ENCODE measurements at places on chromosomes 2 and 18.

- DNase-seq = no peak
These were observed 4.4 kb upstream of the RNF103 start for GRCh38 chr2:86628091-86628522.

- DNase-seq = no peak
These were observed 69.0 kb downstream of the ST6GAL2 start for GRCh38 chr2:106816974-106817373.

DNA sequence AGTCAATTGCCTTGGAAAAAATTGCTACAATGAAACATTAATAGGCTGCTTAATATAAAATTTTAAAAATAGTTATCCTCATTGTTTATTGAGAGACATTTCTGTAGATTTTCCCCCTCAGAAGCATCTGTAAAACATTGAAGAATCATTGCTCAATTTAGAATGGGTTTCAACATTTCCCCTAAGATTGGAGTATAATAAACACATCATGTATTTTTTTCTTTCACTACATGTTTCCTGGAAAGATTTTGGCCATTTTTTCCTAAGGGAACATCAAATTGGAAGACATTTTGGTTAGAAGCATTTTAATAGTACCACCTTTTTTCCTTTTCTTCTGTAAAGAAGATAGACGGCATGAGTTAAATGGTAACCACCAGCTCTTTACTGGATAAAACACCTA lies 443.2 kb upstream of the SPHKAP start:
- DNase-seq = no peak

DNA sequence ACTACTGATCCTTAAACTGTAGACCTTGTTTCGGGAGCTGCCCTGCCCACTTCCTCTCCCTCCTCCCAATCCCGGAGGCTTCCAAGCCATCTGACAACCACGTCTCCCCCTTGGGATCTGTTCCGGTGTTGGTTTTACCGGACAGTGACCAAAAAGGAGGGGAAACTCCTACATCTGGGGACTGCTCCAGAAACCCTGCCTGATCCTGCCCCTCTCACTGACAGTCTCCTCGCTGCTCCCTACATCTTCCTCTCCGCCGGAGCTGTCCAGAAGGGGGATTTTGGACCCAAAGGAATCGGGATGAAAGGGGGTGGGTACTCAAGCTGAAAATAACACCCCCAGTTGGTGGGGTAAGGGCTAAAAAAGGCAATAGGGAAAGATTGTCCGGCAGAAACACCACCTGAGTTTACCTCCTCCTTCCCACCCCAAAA lies 1.5 kb downstream of the INO80D start:
- DNase-seq = no peak

DNA sequence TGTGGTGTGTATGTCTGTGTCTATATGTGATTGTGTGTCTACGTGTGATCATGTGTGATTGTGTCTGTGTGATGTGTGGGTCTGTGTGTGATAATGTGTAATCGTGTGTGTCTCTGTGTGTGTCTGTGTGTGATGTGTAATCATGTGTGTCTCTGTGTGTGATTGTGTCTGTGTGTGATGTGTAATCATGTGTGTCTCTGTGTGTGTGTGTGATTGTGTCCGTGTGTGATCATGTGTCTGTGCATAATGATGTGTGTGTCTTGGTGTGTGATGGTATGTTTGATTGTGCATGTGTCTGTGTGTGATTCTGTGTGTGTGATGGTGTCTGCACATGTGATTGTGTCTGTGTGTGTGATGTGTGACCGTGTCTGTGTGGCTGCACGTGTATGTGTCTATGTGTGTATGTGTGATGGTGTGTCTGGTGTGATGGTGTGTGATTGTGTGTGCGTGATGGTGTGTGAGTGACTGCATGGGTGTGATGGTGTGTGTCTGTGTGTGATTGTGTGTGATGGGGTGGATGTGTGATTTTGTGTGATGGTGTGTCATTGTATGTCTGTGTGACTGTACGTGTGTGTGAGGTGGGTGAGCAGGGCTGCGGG lies 78.9 kb downstream of the RTP5 start:
- DNase-seq = no peak

DNA sequence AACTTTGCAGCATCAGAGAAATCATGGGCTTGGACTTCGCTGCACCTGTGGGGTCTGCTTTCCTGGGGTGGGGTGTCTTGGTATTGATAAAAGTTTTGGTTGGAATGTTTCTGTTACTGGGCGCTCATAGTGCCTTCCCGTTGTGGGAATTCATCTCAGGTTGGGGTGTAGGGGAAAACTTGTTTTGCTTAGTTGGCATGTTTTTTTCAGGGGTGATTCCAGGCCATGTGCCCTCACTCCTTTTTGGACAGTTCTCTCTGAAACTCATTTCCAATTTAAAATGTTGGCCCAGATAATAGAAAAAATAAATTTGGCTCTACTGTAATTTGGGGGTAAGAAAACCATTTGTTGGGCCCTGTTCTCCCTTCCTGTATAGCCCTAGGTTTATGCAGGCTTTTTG lies 1.5 kb downstream of the LTBP1 start:
- DNase-seq = no peak

DNA sequence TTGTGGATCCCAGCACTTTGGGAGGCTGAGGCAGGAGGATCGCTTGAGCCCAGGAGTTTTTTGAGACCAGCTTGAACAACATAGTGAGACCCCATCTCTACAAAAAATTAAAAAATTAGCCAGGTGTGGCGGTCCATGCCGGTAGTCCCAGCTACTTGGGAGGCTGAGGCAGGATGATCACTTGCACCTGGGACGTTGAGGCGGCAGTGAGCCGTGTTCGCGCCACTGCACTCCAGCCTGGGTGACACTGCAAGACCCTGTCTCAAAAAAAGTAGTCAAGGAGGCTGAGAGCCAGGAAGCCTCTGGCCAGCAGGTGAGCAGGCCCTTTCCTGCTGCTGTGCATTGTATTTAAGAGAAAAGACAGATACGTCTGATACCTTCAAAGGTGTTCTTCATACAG lies 11.1 kb upstream of the PROC start:
- DNase-seq = no peak

DNA sequence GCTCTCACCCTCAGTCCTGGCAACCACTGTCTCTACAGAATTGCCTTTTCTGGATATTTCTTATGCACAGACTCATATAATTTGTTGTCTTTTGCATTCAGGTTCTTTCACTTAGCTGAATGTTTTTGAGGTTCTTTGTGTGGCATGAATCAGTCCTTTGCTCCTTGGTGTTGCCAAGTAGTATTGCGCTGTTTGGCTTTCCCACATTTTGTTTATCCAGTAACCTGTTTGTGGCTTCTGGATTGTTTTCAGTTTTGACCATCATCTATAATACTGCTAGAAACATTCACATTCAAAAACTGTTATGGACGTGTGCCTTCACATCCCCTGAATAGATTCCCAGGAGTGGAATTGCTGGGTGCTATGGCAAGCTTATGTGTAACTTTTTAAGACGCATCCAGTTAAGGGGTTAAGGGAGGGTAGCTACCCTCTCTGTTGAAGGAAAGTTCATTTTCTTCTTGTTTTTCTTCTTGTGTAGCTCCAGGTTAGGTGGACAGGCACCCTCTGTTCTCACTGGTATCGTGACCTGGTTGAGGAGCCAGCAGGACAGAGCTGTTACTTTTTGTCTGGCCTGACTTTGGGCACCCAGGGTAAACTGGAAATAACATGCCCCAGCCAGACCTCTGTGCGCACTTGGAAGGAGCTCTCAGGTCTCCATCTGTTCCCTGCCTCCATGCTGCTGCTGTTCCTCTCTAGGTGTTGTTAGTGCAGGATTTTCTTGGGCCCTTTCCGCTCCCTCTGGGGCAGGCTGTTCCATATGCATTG lies 29.6 kb downstream of the ARHGAP25 start:
- no peak for DNase-seq

- DNase-seq = no peak
These were observed 49.1 kb upstream of the CABYR start for GRCh38 chr18:24089515-24090337.

DNA sequence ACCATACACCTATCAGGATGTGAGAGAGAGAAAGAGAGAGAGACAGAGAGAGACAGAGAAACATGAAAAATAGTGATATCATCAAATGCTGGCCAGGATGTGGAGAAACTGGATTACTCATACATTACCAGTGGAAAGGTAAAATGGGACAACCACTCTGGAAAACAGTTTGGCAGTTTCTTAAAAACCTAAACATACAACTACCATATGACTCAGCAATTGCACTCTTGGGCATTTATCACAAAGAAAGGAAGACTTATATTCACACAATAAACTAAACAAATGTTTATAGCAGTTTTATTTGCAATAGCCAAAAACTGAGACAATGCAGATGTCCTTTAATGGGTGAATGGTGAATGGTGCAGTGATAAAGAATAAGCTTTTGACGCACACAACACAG lies 29.1 kb downstream of the SLC4A3 start:
- DNase-seq = no peak

GRCh38 chr18:408367-408766 lies 92.1 kb downstream of the COLEC12 start:
- DNase-seq = no peak

GRCh38 chr2:42371611-42372473 lies 10.8 kb upstream of the COX7A2L start:
- DNase-seq = no peak

DNA sequence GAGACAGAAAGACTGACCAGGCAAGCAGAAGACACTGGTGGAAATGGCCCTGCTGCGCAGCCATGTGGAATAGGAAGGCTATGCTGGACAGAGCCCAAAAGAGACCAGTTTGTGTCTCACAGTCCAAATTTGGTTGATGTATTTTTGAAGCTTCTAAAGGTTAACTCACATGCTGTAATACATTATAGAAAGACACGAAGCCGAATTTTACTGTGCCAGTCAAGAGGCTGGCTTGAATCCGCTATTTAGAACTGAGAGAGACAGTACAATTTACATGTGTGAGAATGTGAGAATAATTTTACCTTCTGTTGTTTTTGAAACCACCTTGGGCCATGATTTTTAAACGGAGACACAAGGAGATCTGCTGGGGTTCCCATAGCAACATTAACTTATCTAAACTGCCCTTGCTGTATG lies 113.6 kb downstream of the METTL8 start:
- no peak for DNase-seq

DNA sequence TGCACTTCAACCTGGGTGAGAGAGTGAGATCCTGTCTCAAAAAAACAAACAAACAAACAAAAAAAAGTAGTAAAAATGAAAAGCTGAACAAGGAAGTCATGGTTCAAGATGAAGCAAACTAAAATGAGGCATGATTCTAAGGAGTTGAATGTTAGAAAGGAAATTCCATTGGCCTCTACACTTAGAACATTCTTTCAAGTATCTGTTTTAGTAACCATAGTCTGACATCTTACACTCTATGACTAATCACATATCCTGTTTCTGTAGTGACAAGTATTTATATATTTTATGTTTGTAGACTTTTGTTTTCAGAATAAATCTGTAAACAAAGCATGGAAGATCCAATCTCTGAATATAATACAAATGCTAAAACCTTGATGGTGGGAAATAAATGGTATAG lies 164.1 kb downstream of the KIAA1328 start:
- DNase-seq = no peak

DNA sequence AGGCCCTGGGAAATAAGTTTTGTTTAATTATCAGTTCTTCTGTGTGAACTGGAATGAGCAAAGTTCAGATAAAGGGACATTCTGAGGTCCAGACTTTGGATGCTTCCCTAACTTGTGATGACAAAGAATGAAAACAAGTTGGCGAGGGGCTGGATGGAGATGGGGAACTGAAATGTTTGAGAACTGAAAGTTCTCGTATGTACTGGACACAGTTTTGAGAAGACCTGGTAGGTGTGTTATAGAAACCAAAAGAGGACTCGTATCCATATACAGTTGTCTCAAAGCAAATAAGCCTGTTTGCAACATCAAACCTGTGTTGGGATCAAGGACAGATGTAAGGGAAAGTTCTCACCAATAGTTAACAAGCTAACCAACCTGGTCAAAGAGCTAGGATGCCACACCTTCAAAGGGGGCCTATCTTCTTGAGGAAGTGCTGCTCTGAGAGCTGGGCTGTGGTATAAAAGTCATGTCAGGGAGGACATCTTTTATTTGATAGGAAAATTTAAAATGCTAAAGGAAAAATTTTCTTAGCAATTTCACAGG lies at the start of gene UPP2:
TSS of gene UPP2 (plus strand) at position 493 of the 543 bp plus-strand sequence. CDS start 188 bp downstream, outside the sequence.
- no peak for DNase-seq

DNA sequence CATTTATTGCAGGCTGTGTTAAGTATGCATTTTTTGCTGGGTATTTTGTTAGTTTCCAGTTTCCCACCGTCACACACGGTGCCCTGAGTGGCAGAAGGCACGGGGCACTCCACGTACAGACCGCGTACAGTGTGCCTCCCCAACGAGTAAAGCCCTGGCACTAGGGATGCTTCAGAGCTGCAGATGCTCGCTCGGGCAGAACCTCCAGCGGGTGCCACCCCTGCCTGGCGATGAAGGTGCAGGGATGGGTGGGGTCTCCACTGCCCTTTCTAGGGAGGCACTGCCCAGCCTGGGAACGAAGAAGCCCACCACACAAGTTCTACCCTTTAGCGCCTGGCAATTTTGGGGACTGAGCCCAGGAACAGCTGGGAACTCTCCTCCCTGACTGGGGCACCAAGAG lies 4.1 kb downstream of the GREB1 start:
- no peak for DNase-seq

DNA sequence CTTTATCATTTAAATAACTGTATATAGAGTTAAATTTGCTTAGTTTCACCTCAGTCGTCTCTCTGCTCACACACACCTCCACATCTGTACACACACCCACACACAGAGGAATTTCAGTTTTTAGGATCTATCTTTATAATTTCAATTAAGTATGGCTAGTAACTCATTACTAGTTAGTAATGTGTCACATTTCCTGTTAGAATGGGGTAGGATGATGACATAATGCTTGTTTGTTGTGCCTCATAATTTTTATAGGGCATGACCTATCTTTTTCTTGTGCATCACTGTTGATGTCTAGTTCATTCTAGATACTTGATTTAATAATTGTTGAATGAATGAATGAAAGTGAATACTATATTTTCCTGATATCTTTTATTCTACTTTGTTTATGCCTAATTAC lies 108.6 kb downstream of the AGPS start:
- DNase-seq = no peak

- DNase-seq = no peak
These were observed 63.4 kb downstream of the AFTPH start for GRCh38 chr2:64587561-64587960.

DNA sequence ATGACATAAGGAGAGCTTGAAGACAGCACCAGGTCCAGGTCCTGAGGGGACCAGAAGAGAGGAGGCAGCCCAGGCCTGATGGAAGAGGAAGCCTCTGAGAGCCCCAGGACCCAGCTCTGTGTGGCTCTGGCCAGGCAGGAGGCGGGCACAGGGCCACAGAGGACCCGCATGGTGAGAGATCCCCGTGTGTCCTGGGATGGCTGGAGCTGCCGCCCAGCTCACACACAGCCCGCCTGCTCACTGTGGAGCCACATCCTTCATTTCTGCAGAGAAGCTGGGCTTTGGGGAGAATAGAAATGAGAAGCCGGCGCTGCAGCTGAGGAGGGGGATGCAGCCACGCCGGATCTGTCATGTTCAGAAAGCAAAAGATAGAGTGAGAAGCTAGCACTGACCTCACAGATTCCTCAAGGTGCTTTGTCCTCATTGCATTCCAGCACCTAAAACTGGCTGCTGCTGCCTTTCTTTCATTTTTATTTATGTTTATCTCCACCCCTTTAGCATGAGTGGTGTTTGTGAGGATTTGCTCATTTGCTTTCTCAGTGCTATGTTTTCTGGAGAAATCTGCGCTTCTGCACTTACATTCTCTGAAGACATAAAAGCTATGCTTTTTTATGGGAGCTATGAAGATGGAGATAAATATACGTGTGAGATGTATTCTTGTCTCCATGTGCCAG lies 307.6 kb upstream of the MYT1L start:
- no peak for DNase-seq

- DNase-seq = no peak
These were observed 32.5 kb downstream of the DARS1 start for GRCh38 chr2:135952891-135953290.

- DNase-seq = no peak
These were observed 1377.9 kb downstream of the RPIA start for GRCh38 chr2:90069290-90069894.
